Activated gamma-delta T cell (primary cell): ENCODE measurements at places on chromosomes 1 and 21.

DNA sequence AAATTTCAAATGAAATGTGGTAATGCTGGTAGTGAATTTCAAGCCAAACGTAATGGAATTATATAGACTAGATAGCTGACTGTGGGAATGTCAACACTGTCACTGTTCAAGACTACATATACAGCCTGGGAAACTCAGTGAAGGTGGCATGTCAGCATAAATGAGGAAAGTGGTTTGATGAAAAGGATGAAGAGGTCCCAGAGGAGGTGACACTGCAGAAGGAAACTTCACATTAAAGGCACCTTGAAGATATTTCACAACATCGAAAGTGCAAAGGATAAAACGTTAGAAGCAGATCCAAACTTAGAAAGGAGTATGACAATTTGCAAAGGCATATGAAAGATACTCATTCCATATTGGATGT is 25.7 kb downstream of the MAPKAPK2 start:
- no peak for DNase-seq

GRCh38 chr21:17667256-17667655 is 54.6 kb upstream of the BTG3 start:
- no peak for DNase-seq

DNA sequence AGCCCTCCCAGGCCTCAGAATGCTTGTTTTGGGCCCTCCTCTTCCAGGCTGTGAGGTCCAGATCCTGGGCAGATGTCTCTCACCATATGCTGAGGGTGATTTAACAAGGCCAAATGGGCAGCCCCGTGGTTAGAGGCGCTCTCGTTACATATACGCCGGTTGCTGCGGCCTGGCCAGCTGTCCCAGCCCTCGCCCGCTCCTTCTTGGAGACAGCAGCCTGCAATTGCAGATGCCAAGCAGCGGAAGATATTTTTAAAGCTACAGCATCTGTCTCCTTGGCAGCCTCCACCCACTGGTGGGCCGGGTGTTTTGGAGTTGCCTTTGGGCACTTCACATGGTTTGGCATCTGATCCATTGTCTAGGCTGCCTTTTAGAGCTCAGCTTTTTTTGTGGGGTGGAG is 178.8 kb upstream of the NFIA start:
- no peak for DNase-seq

DNA sequence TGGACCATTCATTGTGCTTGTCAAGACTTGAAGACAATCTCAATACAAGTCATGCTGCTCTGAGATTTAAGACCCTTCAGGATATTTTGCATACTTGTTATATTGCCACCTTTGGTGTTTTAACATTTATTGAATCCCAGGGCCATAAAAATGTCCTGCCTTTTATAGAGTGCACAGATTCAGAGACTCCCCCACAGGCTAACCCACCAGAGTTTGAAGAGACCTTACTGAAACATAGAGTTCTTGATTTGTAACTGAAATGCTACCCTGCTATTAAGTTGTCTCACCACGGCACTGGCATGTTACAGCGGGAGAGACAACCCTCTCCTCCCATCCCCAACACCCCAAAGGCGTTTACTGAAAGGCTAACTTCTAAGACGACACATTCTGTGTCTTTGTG is 313.9 kb upstream of the USP24 start:
- no peak for DNase-seq

GRCh38 chr1:12180315-12180714 is 13.5 kb downstream of the TNFRSF1B start:
- no peak for DNase-seq

- no peak for DNase-seq
These were observed 241.3 kb downstream of the KCNT2 start for GRCh38 chr1:196366817-196367495.

- no peak for DNase-seq
These were observed 37.6 kb downstream of the RGS8 start for GRCh38 chr1:182646739-182647138.

GRCh38 chr1:177857285-177857684 is 112.6 kb downstream of the SEC16B start:
- DNase-seq, result no peak

GRCh38 chr1:153572569-153573015 is 6.9 kb upstream of the S100A2 start:
- DNase-seq, result no peak
